ENCODE measurements at places on chromosomes 3 and 15.

- DNase-seq = no peak
Observed at GRCh38 chr3:132898141-132898540, 140.1 kb upstream of the TMEM108 start.

GRCh38 chr15:68364660-68365035 lies 67.3 kb downstream of the ITGA11 start:
- DNase-seq = no peak

DNA sequence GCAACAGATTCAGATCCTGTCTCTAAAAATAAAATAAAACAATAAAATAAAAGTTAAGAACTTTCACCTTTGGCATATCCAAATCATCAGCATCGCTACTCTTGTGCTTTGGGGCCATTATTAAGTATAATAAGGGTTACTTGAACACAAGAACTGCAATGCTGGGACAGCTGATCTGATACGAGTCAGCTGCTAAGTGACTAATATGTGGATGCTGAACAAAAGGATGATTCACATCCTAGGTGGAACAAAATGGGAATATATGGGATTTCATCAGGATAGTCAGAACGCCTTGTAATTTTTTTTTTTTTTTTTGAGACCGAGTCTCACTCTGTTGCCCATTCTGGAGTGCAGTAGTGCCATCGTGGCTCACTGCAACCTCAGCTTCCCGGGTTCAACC lies 29.7 kb downstream of the BUB1B start:
- no peak for DNase-seq

DNA sequence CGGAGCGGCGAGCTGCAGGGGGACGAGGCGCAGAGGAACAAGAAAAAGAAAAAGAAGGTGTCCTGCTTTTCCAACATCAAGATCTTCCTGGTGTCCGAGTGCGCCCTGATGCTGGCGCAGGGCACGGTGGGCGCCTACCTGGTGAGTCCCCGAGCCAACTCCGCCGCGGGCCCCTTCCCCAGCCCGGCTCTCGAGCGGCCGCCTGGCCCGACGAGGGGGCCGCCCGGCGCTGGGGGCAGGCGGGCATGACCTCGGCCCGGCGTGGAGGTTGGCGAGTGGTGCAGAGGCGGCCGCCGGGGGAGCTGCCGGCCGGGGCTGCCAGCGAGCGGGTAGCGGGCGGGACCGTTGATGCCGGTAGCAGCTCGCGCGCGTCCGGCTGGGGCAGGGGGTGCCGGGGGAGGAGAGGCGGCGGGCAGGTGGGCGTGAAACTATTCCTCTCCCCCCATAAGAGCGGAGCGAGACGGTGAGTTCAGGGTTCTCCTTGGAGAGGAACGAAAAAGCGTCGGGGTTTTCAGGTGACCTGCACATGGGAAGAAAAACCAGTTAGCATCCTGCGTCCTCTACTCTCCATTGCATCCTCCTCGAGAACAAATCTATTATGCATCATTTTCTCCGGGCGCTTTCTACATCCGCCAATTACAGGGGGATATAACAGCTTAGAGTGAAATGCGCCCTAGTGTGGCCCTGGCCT lies 585 bp downstream of the SLCO3A1 start:
- no peak for DNase-seq

DNA sequence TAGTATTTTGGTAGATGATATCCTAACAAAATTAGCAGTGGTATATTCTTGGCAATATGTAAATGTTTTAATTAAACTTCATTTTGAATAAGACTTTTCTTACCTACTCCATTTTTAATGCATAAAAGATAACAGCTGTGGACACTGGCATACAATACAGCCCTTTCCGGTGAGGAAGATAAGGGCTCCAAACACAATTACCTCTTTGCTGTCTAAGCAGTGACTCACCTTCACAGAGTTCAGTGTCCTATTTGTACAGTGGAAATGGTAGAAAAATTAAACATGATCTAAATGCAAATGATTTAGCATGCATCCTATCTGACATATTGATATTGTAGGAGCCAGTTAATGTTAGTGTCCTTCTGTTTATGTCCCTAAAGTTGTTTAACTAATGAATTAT lies 969.4 kb downstream of the PLOD2 start:
- no peak for DNase-seq

DNA sequence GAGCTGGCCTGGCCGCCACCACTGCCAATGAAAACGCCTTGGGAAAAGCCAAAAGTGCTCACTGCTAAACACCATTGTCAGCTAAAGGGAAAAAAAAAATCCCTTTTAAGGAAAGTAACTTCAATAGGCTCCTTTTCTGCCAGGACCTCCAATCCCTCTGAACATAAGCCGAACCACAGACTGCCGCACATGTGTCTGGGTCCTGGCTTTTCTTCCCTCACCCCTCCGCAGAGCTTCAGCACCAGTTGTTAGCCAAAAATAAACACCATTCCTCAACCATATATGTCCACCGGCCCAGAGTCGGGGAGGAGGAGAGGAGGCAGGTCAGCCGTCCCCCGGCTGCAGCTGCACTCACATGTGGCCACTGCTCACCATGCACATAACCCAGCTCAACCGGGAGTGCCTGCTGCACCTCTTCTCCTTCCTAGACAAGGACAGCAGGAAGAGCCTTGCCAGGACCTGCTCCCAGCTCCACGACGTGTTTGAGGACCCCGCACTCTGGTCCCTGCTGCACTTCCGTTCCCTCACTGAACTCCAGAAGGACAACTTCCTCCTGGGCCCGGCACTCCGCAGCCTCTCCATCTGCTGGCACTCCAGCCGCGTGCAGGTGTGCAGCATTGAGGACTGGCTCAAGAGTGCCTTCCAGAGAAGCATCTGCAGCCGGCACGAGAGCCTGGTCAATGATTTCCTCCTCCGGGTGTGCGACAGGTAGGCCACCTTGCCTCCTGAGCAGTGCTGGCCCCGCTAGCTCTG lies at the start of gene FBXL22:
TSS of gene FBXL22 (plus strand) at position 350 of the 753 bp plus-strand sequence. CDS start at position 356, 6 bp downstream.
- no peak for DNase-seq

- DNase-seq = no peak
Observed at GRCh38 chr3:122430371-122430770, 14.5 kb upstream of the WDR5B start.

- DNase-seq = no peak
Observed at GRCh38 chr3:58358092-58358491, 25.4 kb downstream of the PXK start.

- DNase-seq = no peak
Observed at GRCh38 chr15:53536479-53537120, 222.9 kb downstream of the WDR72 start.

DNA sequence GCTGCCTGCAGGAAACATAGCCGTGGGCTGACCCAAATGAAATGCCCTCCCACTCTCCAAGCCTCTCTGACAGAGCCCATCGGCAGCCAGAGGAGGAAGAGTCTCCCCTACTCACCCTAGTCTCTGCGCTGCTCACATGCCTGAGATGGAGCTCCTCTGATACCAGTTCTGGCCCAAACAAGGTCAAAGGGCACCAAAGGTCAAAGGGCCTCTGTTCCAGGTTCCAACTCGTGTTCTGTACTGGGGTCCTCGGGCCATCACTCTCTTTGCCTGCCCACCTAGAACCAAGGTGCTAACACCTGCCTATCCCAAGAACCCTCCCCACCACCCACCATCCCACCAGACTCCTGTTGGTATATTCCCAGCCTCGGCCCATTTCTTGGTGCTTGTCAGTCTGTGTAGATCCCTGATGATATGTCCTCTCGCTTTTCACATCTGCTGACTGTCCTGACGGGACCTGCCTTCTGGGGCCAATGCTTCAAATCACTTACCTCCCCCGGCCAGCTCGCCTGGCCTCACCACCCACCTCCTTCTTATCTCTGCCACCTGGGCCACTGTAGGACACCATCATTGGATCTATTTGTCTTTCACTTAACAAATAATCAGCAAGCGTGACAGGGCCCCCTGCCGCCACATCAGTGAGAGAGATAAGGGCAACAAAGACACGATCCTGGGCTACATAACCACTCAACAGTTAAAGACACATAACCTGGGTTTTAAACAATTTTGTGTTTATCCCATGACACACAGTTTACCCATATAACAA lies 90.4 kb downstream of the SRGAP3 start:
- no peak for DNase-seq

DNA sequence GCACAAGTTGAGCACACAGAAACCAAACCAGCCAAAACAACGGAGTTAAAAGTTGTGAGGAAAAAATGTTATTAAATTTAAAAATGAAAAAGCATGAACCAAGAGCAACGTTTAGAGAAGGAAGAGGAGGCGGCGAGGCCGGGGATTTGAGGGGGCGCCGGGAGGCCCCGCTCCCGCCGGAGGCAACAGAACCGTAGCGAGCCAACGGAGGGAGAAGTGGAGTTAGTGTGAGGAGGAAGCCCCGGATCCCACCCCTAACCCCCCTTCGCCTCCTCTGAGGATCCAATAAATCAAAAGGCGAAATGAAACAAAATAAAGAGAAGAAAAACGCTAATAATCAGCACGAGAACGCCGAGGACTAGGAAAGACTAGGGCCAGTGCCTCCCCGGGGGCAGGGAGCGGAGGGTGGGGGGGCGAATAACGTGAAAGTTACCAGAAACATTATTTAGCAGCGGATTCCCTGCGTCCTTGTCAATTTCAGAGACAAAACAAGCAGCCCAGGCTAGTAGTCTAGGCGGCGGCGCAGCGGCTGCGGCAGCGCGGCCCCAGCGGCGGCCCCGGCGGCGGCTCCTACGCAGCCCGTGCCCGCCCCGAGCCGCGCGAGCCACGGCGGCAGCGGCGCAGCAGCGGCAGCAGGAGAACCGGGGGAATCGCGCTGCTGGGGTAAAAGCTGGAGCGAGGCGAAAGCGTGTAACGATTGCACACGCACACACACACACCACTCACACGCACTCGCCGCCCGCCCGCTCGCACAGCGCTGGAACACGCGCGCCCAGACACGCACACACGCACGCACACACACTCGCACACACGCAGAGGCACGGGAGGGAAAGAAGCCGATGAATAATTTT lies 1.7 kb downstream of the MEIS2 start:
- DNase-seq = no peak

DNA sequence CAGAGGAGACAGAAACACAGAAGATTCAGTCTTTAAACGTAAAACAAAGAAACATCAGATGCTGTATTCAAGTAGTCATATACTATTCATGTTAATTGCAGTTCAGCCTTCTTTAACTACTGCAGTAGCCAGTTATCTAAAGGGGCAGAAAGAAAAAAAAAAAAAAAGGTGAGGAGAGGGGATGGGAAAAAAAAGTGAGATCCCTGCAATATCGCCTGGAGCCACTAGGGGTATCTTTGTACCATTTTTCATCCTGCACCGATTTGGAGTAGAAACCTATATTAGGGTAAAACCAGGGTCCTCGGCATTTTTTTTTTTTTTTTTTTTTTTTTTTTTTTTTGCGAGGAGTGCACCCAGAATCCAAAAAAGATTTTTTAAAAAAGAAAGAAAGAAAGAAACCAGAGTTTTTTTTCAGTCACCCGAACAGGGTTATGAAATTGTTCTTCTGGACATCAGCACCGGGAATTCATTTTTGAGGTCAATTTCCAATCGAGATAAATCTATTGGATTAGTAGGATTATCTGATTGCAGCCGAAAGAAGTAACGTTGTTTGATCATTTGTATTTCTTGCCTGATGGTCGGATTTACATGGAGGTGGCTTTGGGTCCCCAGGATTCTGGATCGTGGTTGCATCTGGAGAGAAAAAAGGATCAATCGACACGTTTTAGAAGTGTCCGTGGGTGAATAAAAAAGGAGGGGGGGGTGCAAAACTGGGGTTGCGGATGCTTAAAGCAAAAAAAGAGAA lies 186.7 kb downstream of the NLGN1 start:
- no peak for DNase-seq

DNA sequence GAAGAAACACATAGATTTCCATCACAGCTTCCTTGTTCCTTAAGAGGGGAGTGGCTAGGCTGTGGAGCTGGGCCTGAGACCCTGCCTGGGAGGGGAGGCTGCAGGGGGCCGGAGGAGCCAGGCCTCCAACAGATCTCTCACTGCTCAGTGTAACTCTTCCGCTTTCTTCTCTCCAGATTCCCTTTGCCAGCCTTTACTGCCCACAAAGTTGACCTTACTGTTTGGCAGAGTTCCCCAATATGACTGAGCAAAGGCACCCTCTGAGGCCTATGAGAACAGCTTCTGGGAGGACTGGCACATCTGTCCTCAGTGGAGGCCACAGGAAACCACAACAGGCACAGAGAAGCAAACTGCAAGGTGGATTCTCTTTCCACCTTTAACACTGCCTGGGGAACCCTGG lies 38.1 kb downstream of the SLCO2A1 start:
- no peak for DNase-seq

- DNase-seq = no peak
Observed at GRCh38 chr3:103170651-103171050, 735.8 kb downstream of the ZPLD1 start.

GRCh38 chr3:155548195-155548594 lies 196.7 kb downstream of the PLCH1 start:
- no peak for DNase-seq

DNA sequence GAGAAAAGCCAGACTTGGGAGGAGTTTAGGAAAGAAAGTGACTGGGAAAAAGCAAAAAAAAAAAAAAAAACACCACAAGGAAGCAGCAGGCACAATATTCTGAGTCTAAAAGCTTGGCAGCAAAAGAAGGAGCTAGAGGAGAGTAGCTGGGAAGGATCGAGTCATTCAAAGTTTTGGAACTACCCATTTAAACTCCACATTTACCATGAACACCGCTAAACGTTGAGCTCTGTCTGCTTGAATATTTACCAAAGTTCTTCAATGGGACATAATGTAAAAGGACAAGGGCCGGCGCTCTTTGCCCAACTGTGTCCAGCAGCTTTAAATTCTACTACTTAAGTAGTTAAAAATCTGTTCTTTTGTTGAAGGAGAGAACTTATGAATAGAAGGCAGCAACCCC lies 481.9 kb downstream of the FOXP1 start:
- no peak for DNase-seq

DNA sequence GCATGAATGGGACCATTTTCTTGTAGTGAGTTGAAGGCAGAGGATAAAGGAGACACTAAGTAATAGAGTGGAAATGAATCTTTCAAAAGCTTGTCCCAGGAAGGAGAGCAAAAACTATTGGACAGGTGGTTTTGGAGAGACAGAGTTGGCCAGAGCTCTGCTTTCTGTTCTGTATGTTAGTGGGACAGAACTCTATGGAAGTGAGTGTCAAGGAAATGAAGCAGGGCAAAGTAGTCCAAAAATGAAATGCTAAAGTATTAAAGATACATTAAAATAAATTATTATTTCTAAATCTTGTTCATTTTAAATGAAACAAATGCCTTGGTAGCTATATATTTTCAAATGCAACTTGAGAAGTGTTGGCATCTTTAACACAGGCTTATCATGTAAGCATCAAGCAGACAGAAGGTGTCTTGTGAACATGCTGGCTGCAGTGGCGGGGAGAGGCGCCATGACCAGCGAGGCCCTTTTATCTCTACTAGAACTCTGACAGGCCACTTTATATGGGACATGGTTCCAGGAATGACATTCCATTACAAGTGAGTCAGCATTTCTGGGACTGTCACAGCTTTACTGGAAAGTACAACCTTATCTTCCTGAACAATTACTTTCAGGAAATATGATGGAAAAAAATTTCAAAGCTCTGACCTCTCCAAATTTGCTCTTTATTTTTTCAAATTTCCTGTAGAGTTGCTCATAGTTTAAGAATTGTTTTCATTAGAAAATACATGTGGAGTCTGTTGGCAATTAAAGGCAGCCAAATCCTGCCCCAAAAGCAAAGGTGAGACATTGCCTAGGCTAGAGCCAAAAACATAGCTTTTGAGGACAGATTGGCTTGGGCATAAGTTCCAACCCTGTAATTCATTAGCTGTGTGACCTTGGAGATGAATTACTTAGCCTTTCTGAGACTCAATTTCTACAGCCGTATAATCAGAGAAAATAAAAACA lies 106.5 kb downstream of the ECT2 start:
- no peak for DNase-seq

- DNase-seq = no peak
Observed at GRCh38 chr15:78737187-78737820, 74.0 kb downstream of the ADAMTS7 start.

Data from T-helper 1 cell (primary cell).